Colonic mucosa (tissue), 4 donors: ENCODE measurements at places on chromosomes 13 and 19. TPM values are rescaled to one million over a fixed set of nuclear protein-coding genes. Genes with fewer than 3 reads are reported as not detected.

DNA sequence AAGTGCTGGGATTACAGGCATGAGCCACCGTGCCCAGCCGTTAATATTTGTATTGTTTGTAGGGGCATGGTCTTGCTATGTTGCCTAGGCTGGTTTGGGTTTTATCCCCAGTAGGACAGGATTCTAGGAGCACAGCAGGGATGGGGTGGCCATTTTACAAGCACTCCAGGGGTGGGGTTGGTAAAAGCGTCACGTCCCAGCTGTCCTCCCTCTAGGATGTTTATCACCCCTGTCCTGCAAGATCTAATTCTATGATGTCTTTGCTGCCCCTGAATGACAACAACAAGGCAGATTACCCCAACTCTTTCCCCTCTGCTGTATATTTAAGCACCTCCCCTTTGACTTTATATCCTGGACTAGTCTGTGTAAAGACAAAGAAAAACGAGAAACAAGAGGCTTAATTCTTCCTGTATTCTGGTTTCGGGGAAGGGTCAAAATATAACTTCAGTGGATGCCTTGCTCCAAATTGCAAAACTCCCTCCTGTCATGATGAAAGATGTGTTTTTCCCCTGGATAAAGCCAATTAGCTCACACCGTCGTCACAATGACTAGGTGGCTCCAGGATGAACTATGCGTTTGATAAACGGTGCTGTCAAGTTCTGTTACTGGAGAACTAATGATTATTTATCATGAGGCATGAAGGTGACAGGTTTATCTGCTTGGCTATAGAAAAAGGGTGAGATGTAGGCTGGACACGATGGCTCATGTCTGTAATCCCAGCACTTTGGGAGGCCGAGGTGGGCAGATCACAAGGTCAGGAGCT, 27.8 kb upstream of the OR1M1 start:
- DNase-seq = no peak

TNFSF13B gene
- total RNA-seq = 2.9 TPM

DNA sequence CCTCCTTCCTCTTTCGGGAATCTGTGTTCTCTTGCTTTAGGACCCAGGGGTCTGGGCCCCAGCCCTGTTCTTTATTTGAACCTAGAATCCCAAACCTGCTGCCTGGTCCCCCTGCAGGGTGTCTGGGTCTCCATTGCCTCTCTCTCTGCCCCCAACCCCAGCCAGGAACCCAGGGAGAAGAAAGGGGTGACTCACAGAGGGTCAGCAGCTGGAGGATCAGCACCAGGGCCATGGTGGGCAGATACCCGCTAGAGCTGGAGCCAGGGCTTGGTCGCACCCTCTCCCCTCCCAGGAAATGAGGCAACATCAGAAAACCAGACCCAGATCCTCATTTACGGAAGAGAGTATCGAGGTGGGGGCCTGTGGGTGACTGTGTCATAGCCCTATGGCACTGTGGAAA, at the start of gene OSCAR:
OSCAR (minus strand) TSS at position 243 of the 400 bp plus-strand sequence; CDS start at position 232, 11 bp downstream.
- DNase-seq = no peak

- peak; percentile 52 for DNase-seq
Observed at GRCh38 chr19:2191456-2192310, 27.9 kb downstream of the DOT1L start.

DNA sequence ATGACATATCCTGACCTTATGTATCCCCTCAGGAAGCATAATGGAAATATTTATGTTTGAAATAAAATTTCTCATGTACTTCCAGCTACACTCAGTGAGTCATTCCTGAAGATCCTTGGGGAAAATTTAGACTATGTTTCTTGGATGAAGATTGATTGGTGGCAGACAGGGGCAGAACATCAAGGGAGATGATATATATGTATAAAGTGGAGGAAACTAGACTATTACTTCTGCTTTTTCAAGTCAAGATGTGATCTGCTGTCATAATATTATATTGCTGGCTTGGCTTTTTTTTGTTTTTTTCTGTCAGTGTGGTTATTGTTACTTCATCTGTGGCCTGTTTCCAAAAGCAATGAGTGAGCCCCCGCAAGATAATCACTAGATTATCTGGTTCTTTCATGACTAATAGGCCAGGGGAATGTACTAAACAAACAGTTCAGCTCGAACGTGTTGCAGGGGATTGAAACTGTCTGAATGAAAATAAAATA, 87.2 kb upstream of the TNFSF11 start:
- DNase-seq = no peak

DNA sequence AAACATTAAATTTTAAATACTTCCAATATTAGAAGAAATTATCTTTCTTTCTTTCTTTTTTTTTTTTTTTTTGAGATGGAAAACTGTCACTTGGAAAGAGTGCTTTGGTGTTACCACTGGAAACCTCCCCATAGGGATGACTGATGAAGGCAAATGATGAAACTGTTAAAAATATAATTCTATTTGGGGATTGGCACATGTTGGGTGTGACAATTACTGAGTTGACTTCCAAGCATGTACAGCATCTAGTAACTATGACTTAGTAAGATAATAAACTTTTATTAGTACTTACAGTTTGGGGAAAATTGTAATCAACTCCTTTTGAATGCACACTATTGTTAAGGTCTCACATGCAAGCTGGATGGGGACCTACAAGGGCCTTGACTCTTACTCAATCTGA, 592.5 kb downstream of the KCTD12 start:
- DNase-seq = no peak

MAMSTR gene
- total RNA-seq = 1.2 TPM

CLIP3 gene
- 11.7 TPM for total RNA-seq

DNA sequence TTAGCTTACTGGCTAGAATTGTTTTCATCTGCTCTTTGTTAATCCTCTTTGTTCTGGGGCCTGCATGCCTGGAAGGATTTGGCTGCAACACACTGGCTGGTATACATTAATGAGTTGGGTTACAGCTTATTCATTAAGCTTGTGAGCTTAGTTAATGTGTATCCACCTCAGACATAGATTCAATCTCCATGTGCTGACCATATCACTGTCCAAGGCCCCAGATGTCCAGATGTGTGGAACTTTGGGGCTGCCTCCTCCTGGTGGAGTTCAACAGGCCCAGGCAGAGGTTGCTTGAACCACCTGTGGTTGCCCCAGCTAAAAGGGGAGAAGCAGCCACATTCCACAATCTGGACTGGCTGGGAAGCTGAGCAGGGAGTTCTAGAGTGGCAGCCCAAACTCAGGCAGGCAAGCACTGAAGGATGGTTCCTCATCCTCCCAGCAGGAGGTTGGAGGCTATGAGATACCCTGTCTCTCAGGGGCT, 5.4 kb downstream of the DIAPH3 start:
- no peak for DNase-seq

GRCh38 chr19:49468746-49469447, 5.1 kb upstream of the FLT3LG start:
- DNase-seq = peak; percentile 67

- no peak for DNase-seq
Observed at GRCh38 chr13:114056205-114057013, 76.0 kb downstream of the RASA3 start.

DNA sequence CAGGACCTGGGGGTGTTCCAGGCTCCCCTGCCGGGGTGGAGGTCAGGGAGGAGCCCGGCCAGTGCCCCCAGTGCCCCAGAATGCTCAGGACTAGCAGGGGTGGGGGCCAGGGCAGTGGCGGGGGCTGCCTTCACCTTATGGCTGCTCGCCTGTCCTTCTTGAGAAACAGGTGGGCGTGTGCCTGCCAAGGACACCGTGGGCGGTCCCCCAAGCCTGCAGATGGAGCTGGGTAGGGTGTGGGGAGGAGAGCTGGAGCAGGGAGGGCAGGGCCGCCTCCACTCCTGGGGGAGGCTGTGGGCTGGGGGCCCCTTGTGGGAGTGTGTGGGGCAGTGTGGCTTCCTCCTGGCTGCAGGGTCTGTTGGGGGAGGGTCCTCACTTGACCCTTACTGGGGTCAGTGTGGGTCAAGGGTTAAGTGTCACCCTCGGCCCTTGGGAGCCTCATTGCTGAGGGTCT, 160.1 kb downstream of the KDM4B start:
- no peak for DNase-seq

MAB21L1 gene
- total RNA-seq = 0.37 TPM

CILP2 gene
- total RNA-seq = 0.35 TPM

- peak; percentile 64 for DNase-seq
Observed at GRCh38 chr13:44810061-44810840, 179.0 kb downstream of the NUFIP1 start.

DNA sequence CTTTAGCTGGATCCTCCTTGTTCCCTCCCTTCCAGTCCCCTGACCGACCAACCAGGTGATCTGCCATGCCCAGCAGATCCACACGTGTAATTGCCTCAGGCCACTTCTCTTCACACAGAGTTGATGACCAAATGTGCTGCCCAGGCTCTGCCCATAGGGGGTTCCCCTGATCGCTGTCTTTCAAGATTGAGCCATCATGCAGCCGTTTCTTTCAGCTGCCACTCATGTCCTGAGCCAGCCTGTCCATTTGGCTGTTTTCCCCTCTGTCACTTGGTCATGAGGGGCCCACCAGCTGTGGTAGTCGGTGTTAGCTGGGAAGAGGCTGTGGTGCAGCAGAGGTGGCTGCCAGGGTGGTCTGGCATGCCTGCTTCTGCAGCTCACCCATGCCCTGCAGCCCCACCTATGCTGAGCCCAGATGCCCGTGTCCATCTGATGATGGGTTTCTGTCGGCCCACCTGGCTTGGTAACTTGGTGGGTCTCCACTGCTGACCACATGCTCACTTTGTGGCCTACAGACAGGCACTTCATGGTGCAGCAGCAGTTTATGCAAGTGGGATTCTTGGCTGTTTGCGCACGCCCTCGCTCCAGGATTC, 35.6 kb upstream of the GPR183 start:
- DNase-seq = no peak

CYP2S1 gene
- 152 TPM for total RNA-seq

GRCh38 chr19:29842471-29843179, 30.8 kb downstream of the CCNE1 start:
- DNase-seq = no peak

GRCh38 chr13:93727211-93728141, 500.9 kb downstream of the GPC6 start:
- DNase-seq = no peak

PSPC1 gene
- 46.3 TPM for total RNA-seq

DNA sequence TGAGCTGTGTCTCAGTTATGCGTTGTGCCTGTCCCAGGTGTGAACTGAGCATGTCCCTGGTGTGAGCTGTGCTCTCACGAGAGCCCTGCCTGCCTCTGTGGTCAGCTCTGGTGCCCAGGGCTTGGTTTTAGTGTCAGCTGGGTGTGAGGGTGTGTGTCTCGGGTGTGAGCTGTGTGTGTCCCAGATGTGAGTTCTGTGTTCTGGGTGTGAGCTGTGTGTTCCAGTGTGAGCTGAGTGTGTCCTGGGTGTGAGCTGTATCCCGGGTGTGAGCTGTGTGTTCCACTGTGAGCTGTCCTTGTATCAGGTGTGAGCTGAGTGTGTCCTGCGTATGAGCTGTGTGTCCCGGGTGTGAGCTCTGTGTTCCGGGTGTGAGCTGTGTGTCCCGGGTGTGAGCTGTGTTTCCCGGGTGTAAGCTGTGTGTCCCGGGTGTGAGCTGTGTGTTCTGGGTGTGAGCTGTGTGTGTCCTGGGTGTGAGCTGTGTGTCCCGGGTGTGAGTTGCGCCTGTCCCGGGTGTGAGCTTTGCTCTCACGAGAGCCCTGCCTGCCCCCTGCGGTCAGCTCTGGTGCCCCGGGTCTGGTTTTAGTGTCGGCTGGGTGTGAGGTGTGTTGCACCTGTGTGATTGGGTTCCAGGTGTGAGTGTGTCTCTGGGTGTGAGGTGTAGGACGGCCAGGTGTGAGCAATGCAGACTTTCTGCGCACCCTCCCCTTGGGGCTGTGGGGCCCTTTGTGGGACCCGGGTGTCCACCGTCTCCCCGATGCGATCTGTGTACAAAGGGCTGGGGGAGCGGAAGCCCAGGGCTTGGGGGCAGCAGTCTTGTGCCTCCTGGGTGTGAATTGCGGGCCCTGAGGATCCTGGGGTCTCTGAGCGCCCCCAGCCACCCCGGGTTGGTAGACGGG, 7.1 kb upstream of the PEAK3 start:
- no peak for DNase-seq

ZNF28 gene
- total RNA-seq = 25.0 TPM

MIR17HG gene
- 6.2 TPM for total RNA-seq

- DNase-seq = peak; percentile 62
Observed at GRCh38 chr13:80338781-80339562, 2.0 kb downstream of the SPRY2 start.

CEBPA gene
- total RNA-seq = 76.4 TPM

DNA sequence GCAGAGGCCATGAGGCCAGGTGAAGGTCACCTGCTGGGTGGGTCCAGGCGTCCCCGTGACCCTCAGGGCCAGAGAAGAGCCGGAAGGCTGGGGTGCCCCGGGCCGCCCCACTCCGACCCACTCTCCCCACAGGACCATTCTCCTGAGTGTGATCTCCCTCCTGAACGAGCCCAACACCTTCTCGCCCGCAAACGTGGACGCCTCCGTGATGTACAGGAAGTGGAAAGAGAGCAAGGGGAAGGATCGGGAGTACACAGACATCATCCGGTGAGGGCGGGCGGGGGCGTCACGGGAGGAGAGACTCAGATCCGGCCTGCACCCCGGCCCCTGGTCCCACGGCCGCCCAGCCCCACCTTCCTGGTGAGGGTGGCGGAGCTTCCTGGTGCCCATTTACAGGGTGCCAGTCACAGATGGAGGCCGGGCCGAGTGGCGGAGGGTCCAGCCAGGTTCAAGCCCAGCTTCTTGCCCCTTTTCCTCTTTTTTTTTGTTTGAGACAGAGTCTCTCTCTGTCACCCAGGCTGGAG, 5.4 kb downstream of the CDC34 start:
- no peak for DNase-seq

ZNF470 gene
- 2.5 TPM for total RNA-seq

DNA sequence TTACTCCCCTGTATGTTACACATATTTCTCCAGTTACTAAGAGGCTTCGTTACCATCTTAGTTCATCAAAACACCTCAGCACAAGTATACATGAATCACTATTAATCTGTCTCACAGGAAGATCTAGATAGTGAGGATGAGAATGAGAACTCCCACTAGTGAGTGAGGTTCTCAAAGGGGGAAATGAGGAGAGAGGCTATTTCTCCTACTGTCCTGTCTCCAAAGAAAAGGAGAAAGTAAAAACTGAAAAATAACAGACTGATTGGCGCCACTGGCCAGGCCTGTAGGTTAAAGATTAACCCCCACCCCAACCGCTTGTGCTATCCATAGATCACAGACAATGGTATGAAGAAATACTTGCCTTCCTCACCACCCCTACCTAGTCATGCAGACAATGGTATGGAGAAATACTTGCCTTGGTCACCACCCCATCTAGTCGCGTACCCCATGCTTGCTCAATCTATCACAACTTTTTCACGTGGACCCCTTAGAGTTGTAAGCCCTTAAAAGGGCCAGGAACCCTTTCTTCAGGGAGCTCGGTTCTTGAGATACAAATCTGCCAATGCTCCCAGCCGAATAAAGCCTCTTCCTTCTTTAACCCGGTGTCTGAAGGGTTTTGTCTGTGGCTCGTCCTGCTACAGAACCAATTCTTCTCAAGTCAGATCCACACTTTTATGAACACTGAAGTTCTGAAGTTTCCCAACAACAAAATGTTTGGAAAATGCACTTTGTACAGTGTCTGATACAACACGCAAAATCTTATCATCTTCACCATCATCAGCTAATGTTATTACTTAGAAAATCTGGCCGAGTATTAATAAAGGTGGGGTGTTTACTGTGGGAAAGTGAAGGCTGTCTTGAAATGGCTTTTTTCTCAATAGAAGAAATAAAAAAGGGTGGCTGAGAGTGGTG, 598.1 kb downstream of the UQCRFS1 start:
- no peak for DNase-seq
